Fibroblast of skin of back (primary cell): ENCODE measurements at places on chromosomes 16 and 17.

GRCh38 chr17:44363613-44364159, at the start of gene FAM171A2:
TSS of gene FAM171A2 (minus strand) at chr17:44363853. CDS start at chr17:44363714, 139 bp downstream.
- DNase-seq: peak; percentile 65

DNA sequence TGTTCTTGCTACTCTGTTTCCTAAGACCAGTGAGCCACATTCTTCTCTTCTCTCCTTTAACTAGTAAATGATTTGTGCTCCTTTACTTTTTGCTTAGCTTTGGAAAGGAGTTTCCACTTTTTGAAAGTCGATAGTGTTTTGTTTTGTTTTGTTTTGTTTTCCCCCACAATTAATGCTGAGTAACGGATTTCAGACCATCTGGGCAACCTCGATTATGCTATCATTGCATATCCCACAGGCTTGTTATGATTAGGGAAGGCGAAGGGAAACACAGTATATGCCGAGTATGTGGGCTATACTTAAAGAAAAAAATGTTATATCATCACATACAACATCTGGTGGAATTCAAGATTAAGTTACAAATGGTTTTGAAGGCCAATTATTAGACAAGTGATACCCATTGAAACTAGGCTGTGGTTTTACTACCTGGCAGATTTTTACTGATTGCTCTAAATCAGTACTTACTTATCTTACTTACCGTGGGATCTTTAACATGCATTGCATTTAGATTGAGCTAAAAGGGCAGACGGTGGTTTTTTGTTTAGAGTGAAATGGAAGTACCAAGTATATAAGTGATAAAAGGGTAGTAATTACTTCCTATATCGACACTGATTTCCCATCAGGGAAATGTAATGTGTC, 361.3 kb upstream of the SOX9 start:
- no peak for DNase-seq

DNA sequence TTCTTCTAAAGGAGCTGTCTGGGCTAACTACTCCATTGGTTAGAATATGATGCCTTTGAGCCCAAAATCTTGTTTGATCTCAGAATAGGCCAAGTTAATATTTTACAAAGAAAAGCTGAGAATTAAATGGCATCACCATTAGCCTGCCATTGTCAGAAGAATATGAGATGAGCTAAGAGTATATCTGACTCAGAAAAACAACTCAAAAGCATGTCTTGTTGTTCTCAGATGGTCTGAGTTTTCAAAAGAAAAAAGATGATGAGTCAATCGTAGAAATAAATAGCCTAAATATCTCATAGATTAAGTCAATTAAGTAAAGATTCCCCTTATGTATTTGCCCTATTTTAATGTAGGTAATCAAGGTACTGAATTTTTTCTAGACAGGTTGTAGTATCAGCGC, 197.1 kb upstream of the TBX2 start:
- peak; percentile 67 for DNase-seq

DNA sequence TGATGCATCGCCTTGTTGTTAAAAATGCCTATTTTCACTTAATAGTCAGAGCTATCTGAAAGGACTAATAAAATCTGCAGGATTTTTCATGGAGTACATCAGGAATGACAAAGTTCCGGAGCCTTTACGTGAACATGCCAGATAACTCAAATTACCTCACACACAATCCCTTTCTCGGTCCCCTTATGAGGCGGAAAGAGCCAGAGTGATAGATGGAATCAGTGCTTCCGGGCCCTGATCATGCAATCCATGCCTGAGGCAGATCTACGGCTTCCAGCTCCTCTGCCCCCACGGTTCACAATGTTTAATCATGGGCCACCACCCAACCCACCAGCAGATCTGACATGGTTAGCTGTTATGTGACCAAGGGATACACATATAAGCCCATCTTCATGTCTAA, 17.0 kb downstream of the VPS53 start:
- DNase-seq: no peak

DNA sequence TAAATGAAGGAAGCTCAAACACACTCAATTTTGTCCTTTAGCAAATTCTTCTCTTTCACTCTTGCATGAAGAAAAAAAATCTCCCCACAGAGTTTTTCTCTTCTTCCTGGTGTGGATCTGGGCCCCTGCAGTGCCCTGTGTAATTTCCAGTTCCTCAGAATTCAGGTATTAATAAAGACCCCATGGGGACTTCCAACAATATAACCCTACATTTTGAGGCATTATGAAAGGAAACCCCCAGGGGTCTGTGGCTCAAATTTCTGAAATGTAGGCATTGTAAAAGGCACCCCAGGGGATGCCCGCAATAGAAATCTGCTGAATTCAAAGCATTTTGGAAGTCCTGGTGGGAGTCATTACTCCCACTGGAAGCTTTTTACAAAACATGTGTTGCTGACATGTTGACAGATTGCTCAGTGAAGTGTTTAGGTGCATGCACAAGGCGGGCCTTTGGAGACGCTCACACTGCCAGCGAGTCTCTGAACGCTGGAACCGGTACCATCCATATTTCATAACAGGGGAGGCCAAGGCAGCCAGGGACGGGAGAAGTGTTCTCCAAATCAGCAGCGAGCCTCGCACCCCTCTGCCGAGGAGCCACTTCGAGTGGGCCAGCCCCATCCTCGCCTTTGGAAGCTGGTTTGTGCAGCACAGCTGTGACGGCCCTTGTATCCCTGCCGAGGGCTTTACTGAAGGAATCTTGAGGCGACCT, 154.0 kb downstream of the ZNF423 start:
- peak; percentile 75 for DNase-seq

DNA sequence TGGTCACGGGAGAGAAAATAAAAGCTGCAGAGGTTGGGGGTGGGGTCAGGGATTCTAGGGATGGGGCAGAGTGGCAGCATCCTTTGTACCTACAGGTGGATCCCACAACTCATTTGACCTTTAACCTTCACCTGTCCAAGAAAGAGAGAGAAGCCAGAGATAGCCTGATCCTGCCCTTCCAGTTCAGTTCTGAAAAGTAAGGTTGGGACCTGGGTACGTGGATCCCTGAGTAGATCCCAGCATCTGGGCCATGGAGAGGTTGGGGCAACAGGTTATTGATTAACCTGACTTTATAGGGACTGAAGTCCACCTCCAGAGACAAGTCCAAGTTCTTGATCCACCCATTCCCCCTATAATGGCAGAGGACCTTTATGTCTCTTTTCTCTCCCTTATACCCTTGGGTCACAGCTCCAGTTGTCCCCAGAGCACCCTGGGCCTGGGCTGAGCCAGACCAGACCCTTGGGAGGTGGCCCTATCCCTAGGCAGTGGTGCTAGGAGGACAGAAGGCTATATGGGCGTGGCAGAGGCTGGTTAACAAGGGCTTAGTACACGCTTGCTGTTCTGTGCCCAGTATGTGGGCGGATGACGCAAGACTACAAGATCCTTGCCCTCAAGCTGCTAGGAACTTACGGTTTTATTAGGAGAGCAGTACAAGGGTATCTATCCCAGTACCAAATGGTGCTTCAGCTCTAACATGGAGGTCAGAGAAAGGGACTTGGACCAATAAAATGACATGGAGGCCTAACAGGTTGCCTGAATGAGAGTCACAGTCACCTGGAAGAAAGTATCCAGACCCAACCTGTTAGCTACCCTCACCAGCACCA, 3.3 kb downstream of the CLDN7 start:
- DNase-seq: no peak

GRCh38 chr17:78401246-78401645, 22.8 kb downstream of the PGS1 start:
- peak; percentile 62 for DNase-seq

DNA sequence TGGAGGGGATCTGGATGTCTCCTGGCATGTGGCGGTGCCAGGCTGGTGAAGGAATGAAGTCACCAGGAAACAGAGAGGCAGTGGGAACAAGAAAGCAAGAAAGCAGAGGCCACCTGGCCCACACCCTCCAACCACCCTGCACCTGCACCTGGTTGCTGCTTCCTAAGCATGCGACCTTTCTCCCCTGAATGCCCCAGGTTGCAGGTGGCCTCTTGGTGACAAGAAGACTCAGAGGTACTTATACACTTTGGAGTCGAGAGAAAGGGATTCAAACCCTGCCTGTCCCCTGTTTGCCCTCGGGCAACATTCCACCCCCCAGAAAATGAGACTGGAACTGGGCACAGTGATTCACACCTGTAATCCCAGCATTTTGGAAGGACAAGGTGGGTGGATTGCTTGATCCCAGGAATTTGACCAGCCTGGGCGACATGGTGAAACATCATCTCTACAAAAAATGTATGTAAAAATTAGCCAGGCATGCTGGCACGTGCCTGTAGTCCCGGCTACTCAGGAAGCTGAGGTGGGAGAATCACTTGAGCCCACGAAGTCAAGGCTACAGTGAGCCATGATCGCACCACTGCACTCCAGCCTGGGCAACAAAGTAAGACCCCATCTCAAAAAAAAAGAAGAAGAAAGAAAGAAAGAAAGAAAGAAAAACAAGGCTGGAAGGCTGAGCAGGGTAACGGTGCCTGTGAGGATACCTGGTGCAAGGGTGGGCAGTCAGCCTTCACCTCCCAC, 34.6 kb upstream of the TNRC6C start:
- no peak for DNase-seq

DNA sequence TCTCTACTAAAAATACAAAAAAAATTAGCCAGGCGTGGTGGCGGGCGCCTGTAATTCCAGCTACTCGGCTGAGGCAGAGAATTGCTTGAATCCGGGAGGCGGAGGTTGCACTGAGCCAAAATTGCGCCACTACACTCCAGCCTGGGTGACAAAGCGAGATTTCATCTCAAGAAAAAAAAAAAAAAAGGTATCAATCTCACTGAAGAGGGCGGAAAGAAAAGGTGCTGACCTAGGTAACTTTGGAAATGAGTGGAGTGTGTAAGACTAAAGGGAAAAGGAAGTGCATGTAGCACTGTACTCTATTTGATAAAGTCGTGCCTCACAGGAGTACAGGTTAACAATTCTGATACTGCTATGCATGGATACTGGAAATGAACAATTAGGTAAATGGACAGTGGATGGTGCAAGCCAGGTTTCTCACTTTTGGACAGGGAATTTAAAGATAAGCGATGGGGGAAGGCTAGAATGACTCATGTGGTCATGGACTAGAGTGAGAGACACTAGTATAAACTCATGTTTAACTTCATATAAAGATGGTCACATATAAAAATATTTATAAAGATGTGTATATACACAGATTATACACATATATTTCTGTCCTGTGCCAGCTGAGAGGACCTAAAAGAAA, 142.9 kb downstream of the CDK5R1 start:
- DNase-seq: no peak

DNA sequence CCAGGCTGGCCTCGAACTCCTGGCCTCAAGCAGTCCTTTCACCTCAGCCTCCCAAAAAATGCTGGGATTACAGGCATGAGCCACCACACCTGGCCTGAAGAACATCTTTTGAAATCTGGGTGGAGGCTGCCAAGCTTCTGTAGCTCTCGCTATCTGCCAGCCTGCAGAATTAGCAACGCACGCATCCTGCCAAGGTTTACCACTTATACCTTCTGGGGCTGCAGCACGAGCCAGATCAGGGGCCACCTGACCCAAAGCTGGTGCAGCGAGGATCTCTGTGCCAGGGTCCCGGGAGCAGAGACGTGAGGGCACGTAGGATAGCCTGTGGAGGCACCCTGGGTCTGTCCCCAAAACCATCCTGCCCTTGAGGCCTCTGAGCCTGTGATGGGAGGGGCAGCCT, 22.2 kb downstream of the SLC38A8 start:
- no peak for DNase-seq

DNA sequence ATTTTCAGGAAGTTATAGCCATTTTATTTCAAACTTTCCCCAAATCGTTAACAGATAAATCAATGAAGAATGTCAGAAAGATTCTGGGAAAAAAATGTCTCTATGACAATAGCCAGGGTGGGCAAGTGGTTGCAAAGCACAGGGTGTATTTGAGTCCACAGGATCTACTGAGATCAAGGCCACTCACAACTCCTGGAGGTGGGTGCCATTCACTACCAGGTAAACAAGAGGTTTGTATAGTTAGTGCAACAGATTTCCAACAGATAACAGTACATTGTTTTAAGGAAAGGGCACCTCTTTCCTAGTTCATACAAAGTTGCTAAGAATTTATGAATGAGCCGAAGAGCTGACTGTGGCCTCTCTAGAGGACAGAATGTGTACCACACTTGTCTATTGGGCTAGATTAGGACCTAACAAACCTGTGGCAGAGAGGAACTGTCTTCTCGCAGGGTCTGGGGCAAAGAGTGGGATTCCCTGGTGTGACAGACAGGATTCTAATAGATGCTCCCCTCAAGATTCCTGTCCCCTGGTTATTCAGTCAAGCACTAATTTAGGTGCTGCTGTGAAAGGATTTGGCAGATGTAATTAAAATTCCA, 52.0 kb upstream of the ZNF629 start:
- no peak for DNase-seq

DNA sequence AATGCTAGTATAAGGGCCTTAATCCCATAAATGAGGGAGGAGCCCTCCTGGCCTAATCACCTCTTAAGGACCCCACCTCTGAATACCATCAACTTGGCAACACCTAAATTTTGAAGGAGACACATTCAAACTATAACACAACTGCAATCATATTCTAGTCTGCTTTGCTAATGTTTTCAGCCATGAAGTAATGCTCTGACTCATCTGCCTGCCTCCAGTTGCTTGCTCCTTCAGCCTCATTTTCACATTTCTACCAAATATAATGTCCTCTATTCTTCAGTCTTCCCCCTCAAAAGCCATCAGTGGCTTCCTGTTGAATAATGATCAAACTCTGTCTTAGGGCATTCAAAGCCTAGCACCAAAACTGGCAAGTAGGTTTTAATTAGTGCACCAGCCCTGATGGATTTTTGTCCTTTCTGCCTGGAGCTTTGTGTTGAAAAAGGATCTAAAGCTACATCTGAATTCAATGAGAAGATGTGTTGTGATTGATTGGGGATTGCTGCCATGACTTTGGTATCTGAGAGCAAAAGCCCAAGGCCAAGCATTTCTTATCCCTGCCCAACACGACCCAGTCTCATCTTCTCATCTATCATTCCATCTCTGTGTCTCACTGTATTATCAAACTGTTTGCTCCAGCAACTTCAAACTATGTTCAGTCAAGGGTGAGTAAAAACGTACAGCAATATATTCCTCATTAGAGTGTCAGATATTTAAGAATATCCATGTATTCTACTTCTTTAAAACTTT, 140.8 kb upstream of the ELAC2 start:
- peak; percentile 8 for DNase-seq

GRCh38 chr17:4329838-4330237, 36.6 kb downstream of the UBE2G1 start:
- peak; percentile 96 for DNase-seq

DNA sequence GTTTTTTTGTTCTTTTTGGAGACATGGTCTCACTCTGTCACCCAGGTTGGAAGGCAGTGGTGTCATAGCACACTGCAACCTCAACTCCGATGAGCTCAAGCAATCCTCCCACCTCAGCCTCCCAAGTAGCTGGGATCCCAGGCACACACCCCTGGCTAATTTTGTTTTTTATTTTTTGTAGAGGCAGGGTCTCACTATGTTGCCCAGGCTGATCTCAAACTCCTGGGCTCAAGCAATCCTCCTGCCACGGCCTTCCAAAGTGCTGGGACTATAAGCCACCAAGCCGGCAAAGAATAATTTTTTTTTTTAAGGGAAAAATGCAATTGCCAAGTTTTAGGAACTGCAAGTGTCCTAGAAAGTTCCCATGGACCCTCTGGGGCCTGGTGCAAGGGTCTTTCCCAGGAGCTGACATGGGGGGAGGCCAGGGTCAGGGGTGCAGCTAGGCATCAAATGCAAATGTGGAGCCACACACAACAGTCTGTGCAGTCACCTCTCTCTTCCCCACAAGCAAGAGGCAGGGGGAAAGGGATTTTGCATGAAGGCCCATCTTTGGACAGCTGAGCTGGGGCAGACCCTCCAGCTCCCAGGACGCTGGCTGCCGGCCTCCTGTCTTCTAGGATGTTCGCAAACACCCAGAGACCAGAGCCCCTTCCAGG, 20.1 kb upstream of the BCAR1 start:
- DNase-seq: no peak
